Left ventricle myocardium superior (tissue), 1 donor: ENCODE measurements at places on chromosomes 7 and 10. TPM values are rescaled to one million over a fixed set of nuclear protein-coding genes. Genes with fewer than 3 reads are reported as not detected.

ASB15 gene
- total RNA-seq, result 96.2 TPM

PIK3CG gene
- total RNA-seq, result 2.3 TPM

ARL5B gene
- total RNA-seq, result 6.9 TPM

RARRES2 gene
- 18.7 TPM for total RNA-seq

KCNIP2 gene
- 568 TPM for total RNA-seq

MYOZ1 gene
- total RNA-seq, result 0.32 TPM

WIPF3 gene
- 6.2 TPM for total RNA-seq

ABCB1 gene
- 4.8 TPM for total RNA-seq

IQCE gene
- 11.9 TPM for total RNA-seq

ZNF727 gene
- 1.8 TPM for total RNA-seq

FAM20C gene
- total RNA-seq, result 23.8 TPM

ZNF273 gene
- total RNA-seq, result 2.4 TPM

FXYD4 gene
- total RNA-seq, result not detected

NRCAM gene
- total RNA-seq, result 0.62 TPM

SFRP4 gene
- 1.0 TPM for total RNA-seq

XRCC2 gene
- total RNA-seq, result 0.67 TPM

CTAGE8 gene
- total RNA-seq, result not detected
